ENCODE measurements at places on chromosomes 1 and 21.

DNA sequence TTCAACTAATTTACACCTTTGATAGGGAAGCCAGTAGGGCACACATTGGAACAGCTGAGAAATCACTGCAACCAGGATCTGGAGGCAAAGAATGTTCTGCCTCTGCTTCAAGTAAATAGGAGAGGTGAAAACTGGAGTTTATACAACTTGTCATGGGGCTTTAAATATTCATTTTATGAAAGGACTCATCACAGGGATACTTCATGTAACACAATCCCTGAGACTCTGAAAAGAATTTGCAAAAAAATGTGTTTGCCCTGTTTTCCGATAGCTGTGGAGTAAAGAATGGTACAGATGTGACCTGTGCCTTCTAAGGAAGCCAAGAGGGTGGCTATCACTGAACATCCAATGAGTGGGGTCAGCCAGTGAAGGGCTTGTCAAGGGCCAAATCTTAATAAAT lies 152.0 kb downstream of the LMX1A start:
- DNase-seq, result no peak

DNA sequence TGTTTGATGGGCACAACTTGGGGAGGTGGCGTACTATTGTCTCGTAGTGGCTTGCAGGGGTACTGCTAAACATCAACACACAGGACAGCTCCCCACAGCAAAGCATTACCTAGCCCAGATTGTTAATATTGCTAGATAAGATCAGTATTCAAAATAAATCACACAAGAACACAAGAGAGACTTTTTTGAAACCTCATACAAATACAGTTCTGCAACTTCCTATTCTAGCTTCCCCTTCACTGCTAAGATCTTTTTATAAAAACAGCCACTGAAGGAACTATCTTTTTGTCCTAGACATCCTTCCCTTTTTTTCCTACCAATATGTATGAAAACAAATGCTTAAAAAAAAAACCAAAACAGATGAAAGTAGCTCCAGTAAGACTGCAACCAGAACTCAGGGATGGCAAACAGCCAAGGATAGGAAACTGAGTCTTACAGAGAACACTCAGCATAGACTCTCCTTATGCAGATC lies 137.8 kb upstream of the KRTAP19-8 start:
- no peak for DNase-seq

- no peak for DNase-seq
Measured at GRCh38 chr1:219379691-219380090, 206.0 kb downstream of the LYPLAL1 start.

DNA sequence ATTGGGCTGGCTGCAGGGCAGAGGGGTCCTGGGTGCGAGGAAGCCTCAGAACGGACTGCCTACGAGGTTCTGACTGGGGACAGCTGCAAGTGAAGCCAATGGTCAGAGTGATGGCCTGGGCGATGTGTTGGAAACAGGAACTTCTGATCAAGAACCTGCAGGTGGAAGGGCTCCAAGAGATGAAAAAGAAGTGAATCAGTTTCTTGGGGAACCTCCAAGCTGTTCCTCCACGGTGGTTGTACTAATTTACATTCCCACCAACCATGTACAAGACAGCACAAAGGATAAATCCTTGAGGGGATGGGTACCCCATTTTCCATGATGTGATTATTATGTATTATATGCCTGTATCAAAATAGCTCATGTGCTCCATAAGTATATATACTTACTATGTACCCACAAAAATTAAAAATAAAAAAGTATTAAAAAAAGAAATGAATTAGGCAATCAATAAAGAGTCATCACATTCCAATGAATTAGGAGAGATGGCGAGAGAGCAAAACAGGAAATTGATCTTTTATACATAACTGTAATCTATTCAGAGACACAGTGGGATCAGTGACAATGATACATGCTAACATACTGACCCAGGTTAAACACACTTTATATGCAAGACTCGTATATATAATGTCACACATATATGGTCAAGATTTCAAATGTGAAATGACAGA lies 58.1 kb downstream of the PTPN14 start:
- no peak for DNase-seq

DNA sequence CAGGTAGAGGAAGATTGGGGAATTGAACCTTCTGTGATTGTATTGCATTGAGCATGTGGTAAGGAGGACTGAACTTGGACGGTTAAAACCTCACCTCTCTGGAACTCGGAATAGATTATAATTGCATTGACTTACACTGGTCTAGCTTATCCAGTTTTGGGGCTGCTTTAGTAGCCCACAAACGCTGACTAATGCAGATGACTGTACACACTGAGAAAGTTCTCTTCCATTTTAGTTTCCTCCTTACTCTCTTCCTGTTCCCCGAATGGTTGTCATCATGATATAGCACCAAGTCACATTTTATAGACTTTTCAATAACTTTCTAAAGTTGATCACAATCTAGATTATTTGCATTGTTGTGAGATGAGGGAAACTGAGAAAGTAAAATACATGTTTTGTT lies 78.2 kb downstream of the NFIA start:
- DNase-seq, result no peak

GRCh38 chr1:244968471-244968871 lies 104.1 kb upstream of the HNRNPU start:
- DNase-seq, result no peak
